CD14-positive monocyte (primary cell): ENCODE measurements at places on chromosomes 3 and 15.
A peak's percentile ranks its signal among the peaks of the same experiment; 100 is the strongest.

DNA sequence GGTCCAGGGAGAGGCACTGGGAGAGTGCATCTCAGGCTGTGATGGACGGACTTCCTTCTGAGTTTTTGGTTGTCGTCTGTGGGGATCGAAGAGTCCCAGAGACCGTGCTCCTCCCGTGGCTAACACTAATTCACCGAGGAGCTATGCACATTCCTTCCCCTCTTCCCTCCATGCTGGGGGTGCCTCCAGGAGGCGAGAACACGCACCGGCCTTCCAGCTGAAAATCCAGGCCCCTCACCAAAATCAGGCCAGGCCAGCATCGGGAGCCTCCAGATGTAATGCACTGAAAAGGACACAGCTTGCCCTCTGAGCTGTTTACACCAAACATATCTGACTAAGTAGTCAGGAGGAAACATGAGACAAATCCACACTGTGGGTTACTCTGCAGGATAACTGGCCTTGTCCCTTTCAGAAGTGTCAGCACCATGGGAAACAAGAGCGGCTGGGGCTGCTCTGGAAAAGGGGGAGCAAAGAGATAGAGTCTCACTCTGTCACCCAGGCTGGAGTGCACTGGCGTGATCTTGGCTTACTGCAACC, 5.5 kb downstream of the RNU5B-1 start:
- DNase-seq, result no peak

- no peak for DNase-seq
These were observed 923.6 kb downstream of the TUSC7 start for GRCh38 chr3:117633207-117633606.

- DNase-seq, result no peak
These were observed 63.0 kb downstream of the CPN2 start for GRCh38 chr3:194287977-194288706.

DNA sequence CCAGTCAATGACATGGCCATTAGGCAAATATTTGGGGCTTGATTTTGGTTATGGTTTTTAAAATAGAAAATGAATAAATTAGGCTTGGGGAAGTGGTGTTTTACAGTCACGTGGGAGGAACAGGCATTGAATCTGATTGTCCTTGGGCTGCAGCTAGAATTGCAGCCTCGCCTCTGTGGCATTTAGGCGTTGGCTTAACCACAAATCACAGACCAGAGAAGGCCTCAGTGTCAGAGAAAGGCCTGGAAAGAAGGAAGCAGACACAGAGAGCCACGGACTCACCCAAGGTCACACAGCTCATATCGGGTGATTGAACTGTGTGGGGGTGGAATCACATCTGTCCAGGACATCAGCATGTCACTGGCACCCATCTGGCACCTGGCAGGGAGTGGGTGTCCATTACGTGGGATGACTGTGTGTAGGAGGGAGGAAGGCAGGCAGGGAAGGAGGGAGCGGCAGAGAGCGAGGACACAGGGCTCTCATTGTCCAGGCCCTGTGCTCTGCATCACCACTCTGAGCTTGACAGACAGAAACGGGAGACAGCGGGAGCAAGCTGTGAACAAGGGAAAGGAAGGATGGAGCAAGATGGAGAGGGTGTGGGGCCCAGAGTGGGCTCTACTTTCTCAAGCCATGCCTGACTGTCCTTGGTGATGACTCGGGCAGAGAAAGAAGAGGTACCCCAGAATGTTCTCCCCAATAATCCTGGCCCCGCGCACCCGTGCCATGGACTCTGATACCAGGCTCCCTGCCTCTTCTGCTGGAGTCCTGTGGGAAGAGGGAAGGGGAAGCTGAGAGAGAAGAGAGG, 186.4 kb downstream of the FAM43A start:
- DNase-seq, result peak; percentile 84
